ENCODE measurements at places on chromosomes 11 and 22.

DNA sequence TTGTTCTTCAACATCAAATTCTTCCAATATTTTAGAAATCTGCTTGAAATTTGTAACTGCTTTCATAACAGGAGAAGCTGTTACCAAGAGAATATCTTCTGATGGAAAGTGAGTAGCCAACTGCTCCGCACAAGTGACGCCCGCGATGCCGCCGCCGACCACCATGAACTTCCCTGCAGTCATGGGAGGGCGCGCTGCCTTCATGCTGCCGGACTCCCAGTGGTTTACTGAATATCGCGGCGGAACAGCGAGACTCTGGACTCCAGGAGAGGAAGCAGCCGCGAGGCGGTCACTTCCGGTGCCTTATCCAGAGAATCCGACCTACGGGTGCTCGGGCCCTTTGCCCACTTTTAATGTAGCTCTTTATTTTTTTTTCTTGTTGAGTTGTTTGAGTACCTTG is 190.6 kb downstream of the GUCY1A2 start:
- DNase-seq: no peak

- DNase-seq: no peak
Observed at GRCh38 chr22:47280301-47280700, 517.9 kb downstream of the TBC1D22A start.

GRCh38 chr11:70352601-70353000 is 45.7 kb upstream of the CTTN start:
- DNase-seq: no peak

DNA sequence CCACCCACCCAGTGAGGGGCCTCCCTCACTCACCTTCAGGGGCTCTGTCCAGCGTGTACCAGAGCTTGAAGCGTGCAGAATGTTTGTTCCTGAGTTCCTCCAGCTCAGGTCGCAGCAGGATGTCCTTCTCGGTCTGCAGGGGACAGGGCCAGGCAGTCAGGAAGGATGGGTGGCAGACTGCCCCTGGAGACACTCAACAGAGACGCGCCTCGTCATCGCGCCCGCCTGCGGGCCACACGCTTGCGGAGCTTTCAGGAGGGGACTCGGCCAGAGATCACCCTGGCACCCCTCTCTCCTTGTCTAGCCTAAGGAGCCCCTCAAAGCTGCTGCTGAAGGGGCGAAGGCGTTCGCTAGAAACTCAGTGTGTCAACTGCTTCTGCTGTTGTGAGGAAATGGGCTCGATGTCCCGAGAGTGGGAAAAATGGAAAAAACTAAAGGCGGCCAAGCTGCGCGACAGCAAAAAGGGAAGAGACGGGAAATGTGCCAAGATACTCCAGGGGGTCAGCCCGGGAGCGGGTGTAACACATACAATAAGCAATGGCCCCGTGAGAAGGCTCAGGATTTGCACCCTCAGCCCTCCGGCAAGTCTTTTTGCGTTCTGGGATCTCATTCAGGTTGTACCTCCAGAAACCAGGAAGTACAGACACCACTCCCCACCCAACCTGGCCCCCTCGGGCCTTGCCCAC is 9.2 kb upstream of the POLDIP3 start:
- no peak for DNase-seq

- DNase-seq: no peak
Observed at GRCh38 chr11:6319001-6319703, 1.1 kb downstream of the CAVIN3 start.

GRCh38 chr11:109076870-109077269 is 345.1 kb upstream of the C11orf87 start:
- no peak for DNase-seq

- DNase-seq: no peak
Observed at GRCh38 chr11:127037596-127037995, 37.0 kb upstream of the KIRREL3 start.

DNA sequence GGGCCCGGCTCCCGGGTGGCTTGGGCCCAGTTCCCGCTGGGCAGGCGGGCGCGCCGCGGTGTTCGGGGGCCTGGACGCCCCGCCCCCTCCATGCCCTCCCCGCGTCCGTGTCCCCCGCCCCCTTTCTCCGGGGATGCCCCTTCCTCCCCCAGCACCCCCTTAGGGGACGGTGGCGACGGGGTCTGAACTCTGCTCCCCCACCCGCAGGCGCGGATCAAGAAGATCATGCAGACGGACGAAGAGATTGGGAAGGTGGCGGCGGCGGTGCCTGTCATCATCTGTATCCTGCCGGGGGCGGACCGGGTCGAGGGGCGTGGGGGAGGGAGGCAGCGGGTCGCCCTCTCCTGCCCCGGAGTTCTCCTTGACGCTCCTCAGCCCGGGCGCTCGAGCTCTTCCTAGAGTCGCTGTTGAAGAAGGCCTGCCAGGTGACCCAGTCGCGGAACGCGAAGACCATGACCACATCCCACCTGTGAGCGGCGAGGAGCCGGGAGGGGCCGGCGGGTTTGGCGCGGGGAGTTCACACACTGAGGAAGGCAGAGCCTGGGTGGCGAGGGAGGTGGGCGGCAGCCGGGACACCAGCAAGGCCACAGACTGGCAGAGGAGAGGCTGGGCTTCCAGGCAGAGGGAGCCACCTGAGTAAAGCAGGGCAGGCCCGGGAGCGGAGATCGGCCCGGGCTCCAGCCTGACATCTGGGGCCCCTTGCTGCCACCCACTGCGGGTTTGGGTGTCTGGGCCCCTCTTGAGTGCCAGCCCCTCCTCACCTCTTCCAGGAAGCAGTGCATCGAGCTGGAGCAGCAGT is 546 bp downstream of the DRAP1 start:
- DNase-seq: peak; percentile 36

GRCh38 chr11:117495357-117495756 is 167.7 kb downstream of the CEP164 start:
- DNase-seq: no peak

DNA sequence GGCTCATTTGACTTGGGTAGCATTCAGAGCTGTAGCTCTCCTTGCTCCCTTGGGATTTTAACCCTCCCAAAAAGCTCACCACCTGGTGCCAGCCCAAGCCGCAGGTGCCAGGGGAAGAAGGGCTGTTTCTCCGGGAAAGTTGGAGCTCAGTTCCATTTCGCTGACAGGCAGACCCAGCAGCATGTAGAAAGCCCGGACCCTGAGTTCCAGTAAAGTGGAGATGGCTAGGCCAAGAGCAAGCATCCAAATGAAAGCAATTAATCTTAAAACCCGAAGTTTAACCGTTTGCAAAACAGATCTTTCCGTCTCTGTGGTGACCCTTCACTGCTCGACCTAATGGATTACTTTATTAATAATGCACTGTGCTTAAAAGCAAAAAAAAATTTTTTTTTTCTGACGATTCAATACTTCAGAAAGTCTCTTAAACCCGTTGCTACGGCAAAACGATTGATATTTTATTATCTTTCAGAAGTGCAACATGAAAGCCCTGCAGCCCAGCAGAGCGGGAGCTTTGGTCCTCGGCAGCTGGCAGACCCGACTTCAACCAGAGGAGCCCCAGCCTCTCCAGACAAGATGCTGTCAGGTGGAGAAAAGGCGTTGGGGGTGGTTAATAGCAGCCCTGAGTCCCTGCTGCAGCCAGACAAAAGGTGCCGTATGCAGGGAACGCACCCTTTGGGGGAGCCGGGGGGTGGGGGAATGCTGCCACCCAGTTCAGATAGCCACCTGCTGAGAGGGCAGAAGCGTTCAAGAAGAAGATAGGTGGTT is 3.3 kb downstream of the LMO1 start:
- no peak for DNase-seq

DNA sequence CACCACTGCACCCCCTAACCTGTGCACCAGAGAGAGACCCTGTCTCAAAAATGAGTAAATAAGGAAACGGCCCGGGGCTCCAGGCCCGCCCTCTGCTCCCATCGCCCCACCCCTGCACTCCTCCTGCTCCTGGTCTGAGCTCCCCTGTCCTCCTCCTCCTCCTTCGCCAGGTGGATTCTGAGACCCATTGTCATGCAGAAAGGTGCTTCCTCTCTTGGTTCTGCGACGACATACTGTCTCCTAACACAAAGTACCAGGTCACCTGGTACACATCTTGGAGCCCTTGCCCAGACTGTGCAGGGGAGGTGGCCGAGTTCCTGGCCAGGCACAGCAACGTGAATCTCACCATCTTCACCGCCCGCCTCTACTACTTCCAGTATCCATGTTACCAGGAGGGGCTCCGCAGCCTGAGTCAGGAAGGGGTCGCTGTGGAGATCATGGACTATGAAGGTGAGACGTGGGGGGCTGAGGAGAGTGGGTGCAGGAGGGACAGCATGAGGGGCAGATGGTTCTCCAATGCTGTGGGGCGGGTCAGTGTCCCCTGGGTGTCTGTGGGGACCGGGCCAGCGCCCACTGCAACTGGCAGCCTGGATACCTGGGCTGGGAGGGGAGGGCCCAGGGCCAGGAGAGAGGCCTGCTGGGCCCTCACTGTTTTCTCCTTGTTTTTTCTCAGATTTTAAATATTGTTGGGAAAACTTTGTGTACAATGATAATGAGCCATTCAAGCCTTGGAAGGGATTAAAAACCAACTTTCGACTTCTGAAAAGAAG is 3.1 kb upstream of the APOBEC3D start:
- DNase-seq: no peak

DNA sequence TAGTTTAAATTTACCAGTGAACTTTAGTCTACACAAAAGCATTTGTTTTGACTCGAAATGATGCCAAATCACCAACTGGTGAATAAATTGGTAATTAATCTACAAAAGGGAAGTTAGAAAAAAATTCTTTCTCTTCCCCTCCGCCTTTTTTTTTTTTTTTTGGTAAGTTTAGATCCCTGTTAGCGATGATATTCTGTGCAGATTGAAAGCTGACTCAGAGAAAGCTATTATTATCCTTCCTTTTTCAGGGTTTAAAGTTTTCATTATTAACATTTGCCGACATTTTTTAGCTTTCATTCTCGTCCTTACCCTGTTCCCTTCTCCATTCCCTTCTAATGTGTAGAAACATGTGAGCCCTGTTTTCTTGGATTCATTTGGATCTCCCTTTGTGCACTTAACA is 16.8 kb upstream of the NUP160 start:
- DNase-seq: no peak

GRCh38 chr11:47399860-47400767 is 8.3 kb upstream of the SLC39A13 start:
- DNase-seq: no peak

- DNase-seq: no peak
Observed at GRCh38 chr11:133678191-133678590, 145.9 kb upstream of the OPCML start.

DNA sequence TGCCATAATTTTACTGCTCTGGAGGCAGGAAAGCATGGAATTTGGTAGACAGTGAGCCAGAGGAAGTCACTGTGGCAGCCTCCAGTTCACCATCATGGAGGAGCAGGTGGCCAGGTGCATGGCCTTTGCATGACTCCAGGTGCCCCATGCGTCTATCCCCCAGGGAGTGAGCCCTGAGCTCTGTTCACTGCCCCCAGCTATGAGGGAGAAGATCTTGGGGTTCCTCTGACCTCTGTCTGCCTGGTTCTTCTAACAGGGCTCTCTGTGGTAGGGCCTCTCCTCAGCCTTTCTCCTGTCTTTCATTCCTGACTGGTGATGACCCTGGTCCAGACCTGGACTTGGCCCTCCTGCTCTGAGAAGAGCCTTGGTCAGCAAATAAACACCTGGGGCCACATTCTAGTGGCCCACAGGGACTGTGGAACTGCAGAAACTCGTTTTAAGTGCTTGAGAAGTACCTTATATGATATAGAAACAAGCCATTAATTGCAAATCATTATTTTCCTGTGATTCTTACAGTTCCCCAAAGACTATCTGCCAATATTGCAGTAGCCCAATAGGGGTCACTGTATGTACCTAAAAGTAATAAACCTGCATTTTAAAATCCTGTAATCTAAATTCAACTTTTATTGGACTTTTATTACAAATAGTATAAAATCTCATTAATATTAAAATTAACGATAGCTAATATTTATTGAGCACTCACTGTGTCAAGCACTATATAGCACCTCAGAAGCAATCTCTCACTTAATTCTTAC is 120.0 kb upstream of the SYT13 start:
- DNase-seq: no peak

GRCh38 chr22:45320357-45320976 is 10.7 kb downstream of the FAM118A start:
- DNase-seq: no peak

DNA sequence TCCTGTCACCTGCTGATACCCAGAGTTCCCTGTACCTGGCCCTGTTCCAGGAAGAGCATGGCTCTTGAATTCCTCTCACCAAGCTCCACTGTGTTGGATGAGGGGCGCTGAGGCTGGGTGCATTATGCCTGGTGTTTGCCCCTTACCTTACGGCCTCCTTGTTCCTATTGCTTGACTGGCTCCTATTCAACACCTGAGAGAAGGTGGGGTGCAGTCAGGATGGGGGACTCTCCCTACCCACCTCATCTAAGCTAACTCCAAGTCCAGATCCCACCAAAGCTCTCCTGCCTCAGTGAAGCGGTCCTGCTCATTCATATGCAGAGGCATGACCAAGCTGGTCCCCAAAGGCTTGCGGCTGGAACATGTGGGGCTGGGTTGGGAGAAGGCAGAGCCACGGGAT is 35.8 kb upstream of the RIC3 start:
- no peak for DNase-seq

- DNase-seq: peak; percentile 47
Observed at GRCh38 chr11:859394-860131, 16.9 kb downstream of the TSPAN4 start.

DNA sequence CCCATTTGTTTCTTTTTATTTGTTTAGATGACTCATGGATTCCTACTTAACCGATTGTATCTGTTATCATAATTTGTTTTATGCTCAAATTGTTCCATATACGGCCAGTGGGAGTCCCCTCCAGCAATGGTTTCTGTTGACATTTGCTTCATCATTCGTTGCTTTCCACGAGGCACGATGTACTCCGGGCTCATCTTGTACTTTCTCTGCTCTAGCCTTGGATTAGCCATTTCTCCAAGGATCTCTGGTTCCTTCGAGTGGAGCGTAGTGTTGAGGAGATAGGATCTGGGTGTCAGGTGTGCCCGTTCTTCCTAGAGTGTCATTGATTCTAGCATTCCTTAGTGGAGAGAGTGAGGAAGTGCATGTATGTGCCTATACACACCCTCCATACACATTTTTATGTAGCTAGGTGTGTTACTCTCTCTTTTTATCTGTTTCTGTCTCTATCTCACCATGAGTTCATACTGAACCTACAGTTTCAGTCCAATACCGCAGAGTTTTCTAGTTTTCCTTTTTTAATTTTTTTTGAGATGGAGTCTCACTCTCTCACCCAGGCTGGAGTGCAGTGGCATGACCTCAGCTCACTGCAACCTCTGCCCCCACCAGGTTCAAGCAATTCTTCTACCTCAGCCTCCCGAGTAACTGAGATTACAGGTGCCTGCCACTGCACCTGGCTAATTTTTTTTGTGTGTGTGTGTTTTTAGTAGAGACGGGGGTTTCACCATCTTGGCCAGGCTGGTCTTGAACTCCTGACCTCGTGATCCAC is 31.4 kb downstream of the TECTA start:
- no peak for DNase-seq

DNA sequence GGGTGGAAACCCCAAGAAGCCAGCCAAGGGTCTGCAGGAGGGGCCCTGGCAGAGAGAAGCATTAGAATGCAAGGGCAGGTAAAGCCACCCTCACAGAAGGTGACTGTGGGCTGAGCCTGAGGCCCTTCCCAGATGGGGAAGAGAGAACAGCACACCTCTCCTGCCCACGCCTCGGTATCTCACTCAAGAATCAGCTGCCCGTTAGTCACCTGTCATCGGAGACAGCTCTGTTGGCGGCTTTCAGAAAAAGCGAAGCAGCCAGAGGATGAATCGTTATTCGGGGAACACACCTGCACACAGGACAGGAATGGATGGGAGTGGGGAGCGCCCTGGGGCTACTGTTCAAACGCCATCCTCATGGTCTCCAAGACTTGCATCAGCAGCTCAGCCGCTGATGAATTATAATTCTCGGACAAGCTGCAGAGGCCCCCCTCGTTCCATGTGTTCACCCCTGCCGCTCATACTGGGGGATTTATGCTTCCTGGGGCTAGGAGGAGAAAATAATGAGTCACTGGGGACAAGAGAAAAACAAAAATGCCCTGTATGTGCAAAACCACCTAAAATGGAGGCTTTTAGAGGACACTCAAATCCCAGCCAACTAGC is 21.6 kb upstream of the TMA7B start:
- DNase-seq: no peak

Data from hippocampal formation (tissue), 2 donors.